ENCODE measurements at places on chromosomes 5 and 9.

GRCh38 chr9:105887679-105888078 lies 193.3 kb downstream of the TMEM38B start:
- peak; percentile 28 for DNase-seq

DNA sequence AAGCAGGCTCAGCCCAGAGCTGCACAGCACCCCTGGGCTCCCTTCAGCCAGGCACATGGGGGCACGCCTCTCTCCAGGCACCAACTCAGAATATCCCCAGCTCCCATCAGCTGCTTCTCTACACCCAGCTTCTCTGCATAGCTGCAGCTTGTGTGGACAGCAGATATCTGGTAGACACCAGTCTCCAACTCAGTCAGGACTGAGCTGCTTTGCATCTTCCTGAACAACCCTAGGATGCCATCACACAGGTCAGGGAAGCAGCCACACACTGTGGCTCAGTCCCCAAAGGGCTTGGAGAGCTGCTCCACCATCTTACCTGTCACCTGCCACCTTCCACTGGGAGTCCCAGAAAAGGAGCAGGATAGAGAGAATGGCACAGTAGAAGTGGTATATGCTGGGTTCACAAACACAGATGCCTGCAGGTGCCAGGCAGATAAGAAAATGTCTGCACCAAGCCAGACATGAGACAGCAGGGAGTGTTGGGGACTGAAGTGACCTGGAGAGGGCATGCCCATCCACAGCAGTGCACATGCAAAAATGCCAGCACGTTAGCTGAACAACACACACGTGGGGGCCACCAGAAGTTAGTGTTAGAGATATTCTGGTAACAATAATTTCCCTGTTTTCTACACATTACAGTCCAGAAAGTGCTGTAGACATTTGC lies 42.0 kb downstream of the THBS4 start:
- DNase-seq = no peak

DNA sequence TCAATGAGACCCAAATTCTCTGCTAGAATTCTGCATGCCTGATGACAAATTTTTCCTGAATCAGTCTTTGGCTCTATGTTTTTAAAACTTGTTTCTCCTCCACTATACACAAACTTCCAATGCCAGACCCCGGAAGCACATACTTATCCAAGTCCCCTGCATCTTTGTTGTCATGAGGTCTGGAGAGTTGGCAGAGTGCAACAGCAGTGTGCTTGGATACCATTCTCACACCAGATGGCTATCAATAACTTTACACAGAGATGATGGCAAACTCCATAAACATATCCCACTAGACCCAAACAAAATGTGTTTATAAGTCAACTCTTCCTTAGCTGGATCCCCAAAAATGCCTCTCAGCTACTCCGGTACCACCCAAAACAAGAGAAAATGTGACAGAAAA lies 337.7 kb upstream of the TRPC7 start:
- DNase-seq = no peak

DNA sequence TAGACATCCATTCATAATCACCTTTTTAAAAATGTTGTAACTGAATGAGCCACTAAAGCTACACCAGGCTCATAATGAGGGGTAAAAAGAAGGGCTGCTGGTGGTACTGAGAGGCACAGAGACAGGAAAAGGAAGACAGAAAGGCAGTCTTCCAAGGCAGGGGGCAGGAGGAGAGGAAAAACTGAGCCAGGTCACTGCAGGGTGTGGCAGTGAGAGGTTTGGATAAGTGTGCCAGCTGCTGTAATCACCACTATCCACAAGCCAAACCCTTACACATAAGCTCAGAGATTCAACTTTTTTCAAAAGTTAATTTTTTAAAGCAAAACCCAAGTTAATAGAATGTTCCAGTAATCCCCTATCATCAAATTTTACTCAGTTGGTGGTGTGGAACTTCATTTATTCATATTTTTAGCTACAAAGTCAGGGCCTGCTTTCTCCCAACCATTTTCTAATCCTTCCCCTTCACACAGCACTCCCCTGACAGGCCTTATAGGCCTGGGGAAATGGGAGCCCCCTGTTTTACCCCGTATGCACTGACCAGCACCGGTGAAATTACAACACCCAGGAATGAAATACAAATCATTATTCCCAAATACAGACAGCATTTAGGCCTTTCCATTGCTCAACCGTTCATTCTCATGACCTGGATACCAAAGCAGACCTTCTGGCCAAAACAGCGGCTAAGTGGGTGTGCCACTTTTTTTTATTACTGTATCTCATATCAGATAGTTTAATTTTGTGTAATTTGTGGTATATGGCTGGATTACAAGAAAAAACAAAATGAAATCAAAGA lies 76.3 kb downstream of the EFNA5 start:
- DNase-seq = no peak

- peak; percentile 25 for DNase-seq
Observed at GRCh38 chr5:115963566-115963965, 1.3 kb downstream of the LVRN start.

- DNase-seq = no peak
Observed at GRCh38 chr5:54088081-54088480, 222.3 kb downstream of the ARL15 start.

GRCh38 chr5:171678646-171679045 lies 107.0 kb upstream of the SMIM23 start:
- DNase-seq = no peak

- no peak for DNase-seq
Observed at GRCh38 chr5:7878381-7878873, 9.5 kb downstream of the MTRR start.

DNA sequence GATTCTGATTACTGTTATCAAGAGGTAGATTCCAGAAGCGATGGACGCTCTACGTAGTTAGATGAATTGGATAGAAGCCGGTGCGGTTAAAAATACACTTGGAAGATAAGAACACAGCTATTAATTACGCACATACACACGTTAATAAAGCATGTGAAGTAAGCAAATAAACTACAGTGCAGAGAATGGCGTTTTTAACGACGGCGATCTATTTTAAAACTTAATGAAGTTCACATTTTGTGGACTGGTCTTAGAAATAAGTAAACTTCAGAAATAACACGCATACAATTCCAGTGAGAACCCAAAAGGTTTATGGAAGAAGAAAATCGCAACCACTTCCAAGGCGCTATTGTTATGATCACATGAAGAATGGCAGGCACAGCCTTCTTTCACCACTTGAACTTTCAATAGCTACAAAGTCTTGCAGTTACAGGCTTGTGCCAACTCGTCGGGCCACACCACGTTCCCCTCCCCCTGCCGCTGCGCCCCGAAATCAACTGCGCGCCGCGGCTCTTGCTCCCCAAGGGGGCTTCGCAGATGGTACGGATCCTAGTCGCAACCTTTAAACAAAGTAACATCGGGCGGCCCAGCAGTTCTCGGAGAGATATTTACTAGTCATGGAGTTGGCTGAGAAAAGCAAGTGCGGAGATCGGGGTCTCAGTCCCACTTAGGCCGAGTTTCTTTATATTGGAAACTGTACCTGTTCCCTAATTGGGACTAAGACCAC lies 866 bp upstream of the SEMA6A start:
- DNase-seq = no peak

DNA sequence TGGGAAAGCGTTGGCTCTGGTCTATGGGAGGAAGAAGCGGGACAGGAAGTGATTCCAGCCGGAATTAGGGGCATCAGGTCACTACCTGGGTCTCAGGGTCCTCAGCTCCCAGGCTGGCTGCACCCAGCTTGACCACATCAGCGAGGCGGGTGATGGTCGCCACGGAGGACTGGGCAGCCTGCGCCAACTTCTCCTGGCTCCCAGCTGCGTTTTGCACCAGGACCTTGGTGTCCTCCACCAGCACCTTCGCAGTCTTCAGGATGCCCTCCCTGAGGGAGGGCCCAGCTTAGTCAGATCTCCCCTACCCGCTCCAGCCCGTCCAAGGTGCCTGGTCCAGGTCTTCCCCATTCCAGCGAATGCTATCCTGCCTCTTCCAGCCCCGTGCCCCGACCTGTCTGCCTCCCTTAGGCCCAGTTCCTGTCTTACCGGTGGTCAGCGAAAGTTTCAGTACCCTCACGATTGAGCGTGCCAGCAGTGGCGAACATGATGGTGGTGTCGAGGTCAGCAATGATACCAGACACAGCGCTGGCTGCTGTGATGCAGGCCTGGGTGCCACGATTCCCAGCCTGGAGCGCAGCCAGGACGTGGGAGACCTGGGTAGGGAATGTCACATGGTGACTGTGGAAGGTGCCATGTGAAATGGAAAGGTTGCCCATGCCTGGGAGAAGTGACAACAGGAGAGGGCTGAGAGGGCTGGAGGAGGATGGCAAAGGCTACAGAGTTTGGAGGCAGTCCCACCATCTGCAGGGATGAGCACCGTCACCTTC lies 14.4 kb upstream of the TPM2 start:
- DNase-seq = no peak

DNA sequence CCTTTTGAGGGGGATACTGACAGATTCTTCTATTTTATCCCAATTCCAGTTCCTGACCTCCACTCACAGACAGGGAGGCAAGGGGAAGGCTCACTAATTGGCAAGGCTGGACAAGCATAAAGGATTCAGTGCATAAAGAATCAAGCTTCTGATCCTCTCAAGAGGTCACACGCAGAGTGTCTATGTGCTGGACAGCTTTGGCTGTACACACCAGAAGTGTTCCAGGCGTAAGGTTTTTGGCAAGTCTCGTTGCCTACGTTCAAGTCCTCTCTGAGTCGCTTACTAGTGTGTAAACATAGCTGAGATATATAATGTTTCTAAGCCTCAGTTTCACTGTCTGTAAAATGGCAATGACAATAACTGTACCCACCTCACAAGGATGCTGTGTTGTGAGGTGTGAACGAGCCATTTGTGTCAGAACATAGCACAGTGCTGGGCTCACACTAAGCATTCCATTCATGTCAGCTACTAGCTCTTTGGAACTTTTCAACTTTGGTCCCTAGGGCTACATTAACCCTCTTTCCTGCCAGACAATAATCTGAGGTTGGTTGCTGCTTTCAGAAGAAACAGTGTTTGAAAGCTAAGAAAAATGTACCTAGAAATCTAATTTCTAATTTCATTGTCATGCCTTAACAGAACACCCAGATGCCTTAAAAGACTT lies 52.1 kb downstream of the PALM2AKAP2 start:
- no peak for DNase-seq

- DNase-seq = no peak
Observed at GRCh38 chr5:172410662-172411483, 43.5 kb downstream of the SH3PXD2B start.

- no peak for DNase-seq
Observed at GRCh38 chr5:135655468-135655815, 76.7 kb upstream of the CXCL14 start.

DNA sequence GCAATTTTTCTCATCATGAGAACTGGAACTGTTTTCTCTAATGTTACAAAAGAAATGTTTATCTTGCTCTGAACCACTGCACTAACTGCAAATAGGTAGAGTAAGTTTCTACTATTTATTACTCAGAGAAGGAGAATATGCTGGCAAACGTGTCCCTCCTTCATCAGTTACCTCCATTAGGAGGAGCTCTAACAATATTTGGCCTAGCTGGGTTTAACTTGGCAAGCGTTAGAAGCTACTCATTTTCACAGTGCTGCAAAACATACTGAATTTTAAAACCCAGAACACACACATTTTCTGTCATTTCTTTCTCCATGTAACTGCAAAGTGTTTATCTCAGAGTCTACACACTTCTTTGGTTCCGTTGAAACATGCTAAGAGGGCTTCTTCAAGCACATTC lies 101.0 kb upstream of the GABRG2 start:
- no peak for DNase-seq

GRCh38 chr5:34656001-34656699 lies at the start of gene RAI14:
TSS of gene RAI14 (plus strand) at chr5:34656328. CDS start at chr5:34686920, 30,592 bp downstream.
- peak; percentile 95 for DNase-seq

GRCh38 chr9:8384091-8384490 lies 584.5 kb upstream of the DMAC1 start:
- no peak for DNase-seq

DNA sequence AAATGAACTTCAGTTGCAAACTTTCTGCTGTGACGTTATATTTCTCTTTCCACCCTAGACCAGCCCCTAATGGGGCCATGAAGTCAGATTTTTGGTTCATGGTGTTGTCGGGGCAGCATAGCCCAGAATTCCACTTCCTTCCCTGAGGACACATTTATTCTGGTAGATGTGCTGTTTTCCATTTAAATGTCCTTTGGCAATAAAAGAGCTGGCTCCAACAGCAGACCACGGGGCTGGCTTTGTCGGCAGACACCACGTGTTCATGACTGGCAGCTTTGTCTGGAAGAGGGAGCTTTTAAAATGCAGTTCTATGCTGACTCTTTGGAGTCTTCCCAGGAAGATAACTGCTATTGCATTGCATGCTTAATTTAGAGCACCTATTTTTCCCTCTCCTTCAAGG lies 17.6 kb upstream of the LCP2 start:
- no peak for DNase-seq

- no peak for DNase-seq
Observed at GRCh38 chr5:1163879-1164278, 37.5 kb upstream of the SLC6A19 start.

- peak; percentile 68 for DNase-seq
Observed at GRCh38 chr5:10663489-10664179, 97.4 kb downstream of the DAP start.

DNA sequence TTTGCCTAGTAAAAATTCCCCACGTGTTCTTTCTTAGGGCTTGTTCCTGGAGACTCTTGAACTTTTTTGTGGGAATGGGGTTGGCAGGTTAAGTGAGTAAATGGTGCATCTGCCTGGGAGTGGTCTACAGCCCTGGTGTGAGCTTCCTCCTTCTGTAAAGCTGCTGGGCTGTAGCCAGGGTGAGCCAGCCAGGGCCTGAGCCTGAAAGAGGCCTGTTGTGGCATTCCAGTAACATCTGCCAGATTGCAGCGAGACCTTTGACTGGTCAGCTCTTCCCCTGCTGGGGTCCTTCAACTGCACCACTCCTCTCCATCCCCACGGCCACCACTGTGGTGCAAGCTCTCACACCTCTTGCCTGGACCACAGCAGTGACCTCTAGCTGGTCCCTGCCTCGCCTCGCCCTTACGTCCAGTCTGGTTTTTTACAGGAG lies 47.5 kb downstream of the SLC22A5 start:
- DNase-seq = no peak

GRCh38 chr9:83154087-83154736 lies 91.3 kb upstream of the RASEF start:
- DNase-seq = peak; percentile 50

- no peak for DNase-seq
Observed at GRCh38 chr9:69056191-69056815, 20.8 kb downstream of the FXN start.
